Chondrocyte (in vitro differentiated cells): ENCODE measurements at places on chromosomes 16 and 17.

GRCh38 chr16:10597187-10597601, 16.8 kb upstream of the EMP2 start:
- DNase-seq: no peak

GRCh38 chr17:75649687-75650086, 16.5 kb downstream of the SMIM5 start:
- DNase-seq: no peak

GRCh38 chr17:77245162-77245926, 104.6 kb downstream of the SEC14L1 start:
- no peak for DNase-seq

DNA sequence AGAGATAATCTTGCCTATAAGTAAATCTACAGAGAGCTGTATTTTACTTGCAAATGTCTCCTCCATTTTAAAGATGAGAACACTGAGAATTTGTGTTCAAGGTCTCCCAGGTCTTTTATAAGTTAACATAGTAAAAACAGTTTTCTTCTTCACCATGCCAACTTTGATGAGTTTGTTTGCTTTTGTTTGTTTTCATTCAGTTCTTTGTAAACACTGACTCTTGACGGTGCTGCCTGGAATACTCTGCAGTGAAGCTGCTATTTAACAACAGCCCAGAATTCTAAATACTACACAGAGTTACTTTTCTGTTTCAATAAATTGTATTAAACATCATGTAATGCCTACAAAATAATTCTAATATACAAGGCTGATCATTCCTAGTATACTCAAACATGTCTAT, 41.4 kb upstream of the PITPNM3 start:
- no peak for DNase-seq

- DNase-seq: no peak
Observed at GRCh38 chr17:76132574-76133338, 8.3 kb downstream of the FOXJ1 start.

DNA sequence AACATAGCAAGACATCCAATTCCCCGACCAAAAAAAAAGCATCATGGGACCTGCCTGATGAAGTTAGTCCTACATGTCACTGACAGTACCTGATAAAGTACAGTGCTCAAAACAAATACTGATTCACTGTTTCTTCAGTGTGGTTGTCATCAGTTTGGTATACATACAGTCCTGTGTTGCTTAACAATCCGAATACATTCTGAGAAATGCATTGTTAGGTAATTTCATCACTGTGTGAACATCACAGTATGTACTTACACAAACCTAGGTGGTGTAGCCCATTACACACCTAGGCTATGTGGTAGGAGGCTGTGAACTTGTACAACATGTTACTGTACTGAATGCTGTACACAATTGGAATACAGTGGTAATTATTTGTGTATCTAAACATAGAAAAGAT, 19.0 kb upstream of the FA2H start:
- DNase-seq: no peak

GRCh38 chr16:11613381-11614303, 26.9 kb upstream of the LITAF start:
- no peak for DNase-seq

DNA sequence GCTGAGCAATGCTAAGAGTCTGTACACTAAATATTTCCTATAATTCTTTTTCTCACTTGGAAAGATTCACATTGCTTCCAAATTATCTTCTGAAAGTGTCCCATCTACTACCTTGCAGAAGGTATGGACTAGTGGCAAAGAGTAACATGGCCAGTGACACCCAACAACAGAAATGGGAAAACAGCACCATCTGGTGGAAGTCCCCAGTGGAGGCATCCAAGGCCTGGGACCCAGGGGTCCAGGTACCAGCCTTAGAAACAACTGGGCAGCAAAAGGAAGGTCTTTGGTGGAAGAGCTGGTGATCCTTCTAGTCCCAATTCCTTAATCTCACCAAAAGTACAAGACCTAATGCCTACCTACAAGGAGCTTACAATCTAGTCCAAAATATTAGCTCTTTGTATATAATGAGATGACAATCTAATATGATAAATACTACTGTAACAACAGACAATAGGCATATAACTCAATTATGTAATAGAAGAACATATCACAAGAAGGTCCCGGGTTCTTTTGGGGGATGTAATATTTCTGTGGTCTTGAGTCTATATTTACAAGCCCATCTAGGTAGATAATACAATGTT, 55.3 kb downstream of the SKAP1 start:
- DNase-seq: no peak

DNA sequence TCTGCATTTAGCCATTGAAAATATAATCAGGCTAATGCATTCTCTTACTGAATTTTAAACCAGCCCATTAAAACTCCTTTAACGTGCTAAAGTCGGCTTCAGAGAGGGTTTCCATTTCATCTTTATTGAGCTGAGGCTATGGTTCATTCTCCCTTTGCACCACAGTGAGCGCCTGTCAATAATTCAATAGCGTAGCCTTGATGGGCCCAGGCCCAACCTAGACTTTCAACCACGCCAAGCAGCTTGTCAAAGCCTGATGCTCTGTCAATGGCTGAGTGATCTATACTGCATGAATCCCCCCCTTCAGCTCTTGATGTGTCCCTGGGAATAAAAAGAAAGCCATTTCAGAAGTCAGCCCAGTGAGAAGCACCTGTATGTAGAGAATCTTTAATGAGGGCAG, 106.0 kb downstream of the RBFOX1 start:
- no peak for DNase-seq

DNA sequence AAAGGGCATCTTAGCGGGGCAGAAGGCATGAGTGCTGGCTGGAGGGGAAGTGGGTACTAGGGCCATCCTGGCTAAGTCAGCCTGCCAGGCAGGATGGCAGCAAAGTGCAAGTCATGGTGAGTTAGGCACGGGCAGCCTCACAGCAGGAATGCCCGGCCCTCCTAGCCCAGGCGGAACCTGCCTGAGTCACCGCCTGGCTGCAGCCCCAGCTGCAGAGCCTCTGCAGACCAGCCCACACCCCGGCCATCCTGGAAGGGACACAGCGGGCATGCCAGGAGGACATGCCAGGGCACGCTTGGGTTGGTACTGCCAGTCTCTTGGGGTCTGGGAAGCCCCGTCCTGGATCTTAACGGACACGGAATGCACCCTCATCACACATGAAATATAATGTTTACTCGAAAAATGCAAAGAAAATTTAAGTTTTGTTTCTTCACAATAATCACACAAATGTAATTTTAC, 5.0 kb upstream of the ALDH3A1 start:
- peak; percentile 96 for DNase-seq

- no peak for DNase-seq
Observed at GRCh38 chr16:75273054-75273925, 21.9 kb upstream of the BCAR1 start.

DNA sequence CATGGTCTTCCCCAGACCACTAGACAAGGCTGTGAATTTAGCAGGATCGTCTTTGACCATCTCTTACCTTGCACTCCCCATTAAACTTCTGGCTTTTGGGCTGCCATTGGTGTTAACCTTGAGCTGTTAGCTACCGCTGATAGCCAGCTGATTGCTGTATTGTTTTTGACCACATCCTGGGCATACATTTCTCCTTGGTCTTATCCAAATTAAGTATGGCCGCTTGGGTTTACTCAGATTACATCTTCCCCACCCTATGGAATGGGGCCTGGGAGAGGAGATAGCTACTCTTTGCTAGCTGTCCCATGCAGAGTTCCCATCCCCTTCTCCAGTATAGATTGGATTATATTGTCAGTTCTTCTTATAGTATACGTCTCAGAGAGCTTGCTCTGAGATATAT, 270.4 kb upstream of the ELAC2 start:
- no peak for DNase-seq

GRCh38 chr17:79800325-79801155, 3.7 kb upstream of the CBX8 start:
- no peak for DNase-seq
